ENCODE measurements at places on chromosomes 1 and 21.

- DNase-seq = no peak
Measured at GRCh38 chr1:152049291-152050083, 12.7 kb upstream of the S100A11 start.

DNA sequence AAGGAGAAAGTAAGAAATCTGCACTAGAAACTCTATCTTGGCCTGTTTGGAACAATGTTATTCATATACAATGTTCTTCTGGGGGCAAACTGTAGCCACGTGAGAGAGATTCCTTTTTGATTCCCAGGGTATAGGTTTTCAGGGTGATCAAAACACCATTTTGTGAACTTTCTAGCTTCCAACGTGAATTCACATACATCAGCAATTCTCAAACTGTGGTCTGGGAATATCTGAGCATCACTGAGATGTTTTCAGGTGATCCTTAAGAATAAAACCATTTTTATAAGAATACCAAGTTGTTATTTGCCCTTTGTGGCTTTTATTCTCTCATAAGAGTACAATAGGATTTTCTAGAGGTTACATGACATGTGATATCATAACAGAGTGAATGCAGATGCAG is 66.9 kb upstream of the ATP1A1 start:
- no peak for DNase-seq

GRCh38 chr1:39955547-39956539 is 898 bp downstream of the MFSD2A start:
- DNase-seq = no peak

DNA sequence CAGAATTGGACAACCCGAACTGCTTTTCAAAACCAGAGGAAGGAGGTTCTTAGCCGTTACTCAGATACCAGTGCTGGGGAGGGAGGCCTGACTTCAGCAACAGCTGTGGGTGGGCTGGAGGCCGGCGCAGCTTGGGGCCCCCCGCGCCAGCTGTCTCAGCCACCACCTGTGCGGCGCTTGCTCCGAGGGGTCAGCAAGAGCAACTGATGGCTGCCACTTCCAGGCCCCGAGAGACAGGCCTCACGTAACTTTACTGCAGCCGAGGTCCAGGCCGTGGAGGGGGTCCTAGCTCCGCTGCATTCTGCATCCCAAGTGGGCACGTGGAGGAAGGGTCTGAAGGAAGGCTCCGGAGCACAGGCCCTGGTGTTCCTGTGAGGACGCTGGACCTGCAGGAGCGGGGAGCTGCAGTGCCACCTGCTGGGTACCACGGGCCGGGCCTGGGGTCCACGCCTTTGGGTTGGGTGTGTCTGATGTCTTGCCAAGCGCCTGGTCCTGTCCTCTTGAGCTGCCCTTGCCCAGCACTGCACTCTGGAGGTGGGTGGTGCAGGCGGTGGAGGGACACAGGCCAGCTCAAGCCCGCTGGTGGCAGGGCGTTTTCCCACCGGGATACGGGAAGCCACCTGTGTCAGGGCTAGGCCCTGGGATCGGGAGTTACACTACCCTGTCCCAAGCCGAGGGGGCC is 9.8 kb downstream of the THAP3 start:
- DNase-seq = peak; percentile 79

GRCh38 chr21:33572350-33572749 is 16.1 kb downstream of the DONSON start:
- DNase-seq = no peak

DNA sequence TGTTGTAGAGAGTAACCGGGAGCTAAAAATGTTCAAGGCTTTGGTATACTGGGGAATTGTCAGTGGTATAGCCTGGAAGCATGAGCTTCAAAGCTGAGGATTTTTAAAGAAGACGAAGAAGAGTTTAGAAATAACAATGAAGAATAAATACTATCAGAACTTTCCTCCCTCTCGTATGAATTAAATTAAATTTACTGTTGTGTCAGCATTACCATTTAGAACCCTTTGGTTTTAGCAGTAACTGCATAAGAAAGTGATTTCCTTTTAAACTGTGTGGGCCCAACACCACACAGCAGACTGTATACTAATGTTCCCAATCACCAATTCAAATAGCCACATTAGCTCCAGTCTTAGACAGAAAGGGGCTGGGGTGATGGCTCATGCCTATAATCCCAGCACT is 122.6 kb downstream of the ZNF644 start:
- DNase-seq = no peak
